T-cell (primary cell): ENCODE measurements at places on chromosomes 1 and 21.

- DNase-seq = no peak
These were observed 3.2 kb downstream of the SLC1A7 start for GRCh38 chr1:53138991-53139884.

GRCh38 chr21:16134134-16134533, 404.4 kb downstream of the USP25 start:
- no peak for DNase-seq

- no peak for DNase-seq
These were observed 37.4 kb downstream of the AGPAT3 start for GRCh38 chr21:43902441-43902840.

DNA sequence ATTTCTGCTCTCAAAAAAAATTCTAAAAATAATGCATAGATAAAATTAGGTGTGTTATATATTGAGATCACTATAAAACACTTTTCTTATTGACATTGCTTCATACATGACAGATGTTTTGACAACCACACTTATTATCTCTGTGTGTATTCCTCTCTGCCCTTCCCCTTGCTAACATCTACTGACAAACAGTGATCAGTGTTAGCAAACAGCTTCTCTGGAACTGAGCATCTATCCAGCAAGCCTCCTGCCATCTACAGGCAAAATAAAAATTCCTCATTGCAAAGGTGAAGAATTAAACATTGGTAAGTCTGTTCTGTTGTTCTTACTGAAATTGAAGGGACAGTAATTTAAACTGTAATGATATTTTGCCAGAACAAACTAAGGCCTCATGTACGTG, 2153.9 kb downstream of the NCAM2 start:
- DNase-seq = no peak

DNA sequence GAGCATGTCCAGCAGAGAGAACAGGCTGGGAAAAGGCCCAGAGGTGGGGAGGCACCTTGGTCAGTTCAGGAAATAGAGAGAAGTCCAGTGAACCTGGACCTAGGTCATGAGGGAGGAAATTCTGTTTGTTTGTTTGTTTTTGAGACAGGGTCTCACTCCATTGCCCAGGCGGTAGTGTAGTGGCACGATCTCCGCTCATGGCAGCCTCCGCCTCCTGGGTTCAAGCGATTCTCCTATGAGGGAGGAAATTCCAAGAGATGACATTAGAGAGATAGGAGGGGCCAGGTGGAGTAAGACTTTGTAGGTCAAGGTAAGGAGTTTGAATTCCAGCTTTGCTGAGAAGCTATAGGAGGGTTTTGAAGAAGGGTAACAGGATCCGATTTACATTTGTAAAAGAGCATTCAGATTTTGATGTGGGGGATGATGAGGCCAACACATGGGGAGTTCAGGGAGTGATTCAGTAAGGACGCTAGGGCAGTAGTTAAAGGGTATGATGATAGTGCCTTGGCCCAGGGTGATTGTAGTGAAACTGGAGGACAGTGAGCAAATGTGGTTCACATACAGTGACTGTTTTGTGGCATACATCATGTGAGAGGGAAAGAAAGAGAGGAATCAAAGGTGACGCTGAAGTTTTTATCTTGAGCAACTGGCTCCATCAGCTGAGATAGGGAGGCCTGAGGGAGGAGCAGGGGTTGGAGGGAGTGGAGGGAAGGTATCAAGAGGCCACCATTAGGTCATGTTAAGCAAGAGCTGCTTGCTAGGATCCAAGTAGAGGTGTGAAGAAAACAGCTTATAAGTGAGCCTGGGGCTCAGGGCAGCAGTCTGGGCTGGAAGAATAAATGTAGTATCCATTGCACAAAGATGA, 8.3 kb upstream of the TRABD2B start:
- no peak for DNase-seq

- DNase-seq = no peak
These were observed 4.4 kb upstream of the CAPN2 start for GRCh38 chr1:223708001-223708359.

GRCh38 chr21:42475526-42476387, 20.3 kb downstream of the RSPH1 start:
- no peak for DNase-seq
